ENCODE measurements at places on chromosomes 5 and 9.

- no peak for DNase-seq
These were observed 16.9 kb upstream of the FER start for GRCh38 chr5:108730617-108731340.

DNA sequence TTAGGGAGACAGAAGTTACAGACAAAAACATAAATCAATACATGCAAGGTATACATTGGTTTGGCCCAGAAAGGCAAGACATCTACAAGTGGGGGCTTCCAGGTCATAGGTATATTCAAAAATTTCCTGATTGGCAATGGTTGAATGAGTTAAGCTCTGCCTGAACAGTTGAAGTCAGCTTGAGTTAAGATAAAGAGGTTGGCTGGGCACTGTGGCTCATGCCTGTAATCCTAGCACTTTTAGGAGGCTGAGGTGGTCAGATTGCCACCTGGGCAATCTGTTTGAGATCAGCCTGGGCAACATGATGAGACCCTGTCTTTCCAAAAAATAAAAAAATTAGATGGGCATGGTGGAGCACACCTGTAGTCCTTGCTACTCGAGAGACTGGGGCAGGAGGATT lies 16.3 kb downstream of the TMC1 start:
- no peak for DNase-seq

- no peak for DNase-seq
These were observed 39.9 kb downstream of the WHRN start for GRCh38 chr9:114465417-114465816.

GRCh38 chr9:82680179-82680935 lies 382.6 kb downstream of the RASEF start:
- no peak for DNase-seq

- no peak for DNase-seq
These were observed 214.9 kb downstream of the ADAMTSL1 start for GRCh38 chr9:18688581-18689565.

All from epithelial cell of prostate (primary cell).